ENCODE measurements at places on chromosomes 1 and 21.

DNA sequence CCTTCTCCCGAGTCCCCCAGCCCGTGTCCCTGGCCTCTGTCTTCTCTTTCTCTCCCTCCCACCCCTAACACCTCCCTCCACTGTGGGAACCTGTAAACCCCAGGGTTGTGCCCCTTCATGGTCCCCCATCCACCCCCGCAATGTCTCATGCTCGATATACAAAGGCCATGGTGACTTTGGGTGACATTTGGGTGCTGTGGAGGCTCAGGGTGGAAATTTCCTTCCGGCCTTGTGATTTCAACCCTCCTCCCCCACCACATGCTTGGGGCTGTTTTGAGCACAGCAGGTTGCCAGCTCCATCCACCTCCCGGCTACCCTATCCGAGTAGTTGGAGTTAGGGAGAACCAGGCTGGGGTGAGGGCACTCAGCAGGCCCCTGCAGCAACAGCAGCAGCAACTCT lies 25.7 kb upstream of the VPS13D start:
- DNase-seq: peak; percentile 75

DNA sequence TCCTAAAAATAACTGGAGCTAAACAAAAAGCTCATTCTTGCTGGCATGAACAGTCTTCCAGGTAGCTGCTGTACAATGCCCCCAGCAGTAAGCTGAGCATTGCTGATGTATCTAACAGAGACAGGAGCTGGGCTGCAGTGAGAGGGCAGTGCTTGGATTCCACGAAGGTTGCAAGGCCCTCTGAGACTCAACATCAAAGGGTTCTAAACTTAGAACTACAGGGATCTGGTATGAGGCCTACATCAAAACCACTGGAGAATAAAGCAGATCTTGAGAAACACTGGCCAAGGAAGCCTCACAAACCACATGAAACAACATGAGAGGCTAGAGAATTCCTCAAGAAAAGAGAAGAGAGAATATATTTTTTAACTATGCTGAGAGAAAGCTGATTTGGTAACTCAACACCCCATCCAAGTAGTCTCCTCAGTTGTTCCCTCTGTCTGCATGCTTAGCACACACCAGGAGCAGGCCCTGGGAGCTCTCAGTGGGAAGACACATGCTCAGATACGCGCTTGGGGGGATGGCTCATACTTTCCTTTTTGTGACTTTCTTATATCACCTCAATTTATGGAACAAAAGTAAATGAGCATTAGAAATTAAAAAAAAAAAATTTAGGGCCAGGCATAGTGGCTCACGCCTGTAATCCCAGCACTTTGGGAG lies 27.7 kb downstream of the DSTYK start:
- DNase-seq: no peak

GRCh38 chr1:245983294-245983967 lies 523.6 kb downstream of the SMYD3 start:
- DNase-seq: no peak

DNA sequence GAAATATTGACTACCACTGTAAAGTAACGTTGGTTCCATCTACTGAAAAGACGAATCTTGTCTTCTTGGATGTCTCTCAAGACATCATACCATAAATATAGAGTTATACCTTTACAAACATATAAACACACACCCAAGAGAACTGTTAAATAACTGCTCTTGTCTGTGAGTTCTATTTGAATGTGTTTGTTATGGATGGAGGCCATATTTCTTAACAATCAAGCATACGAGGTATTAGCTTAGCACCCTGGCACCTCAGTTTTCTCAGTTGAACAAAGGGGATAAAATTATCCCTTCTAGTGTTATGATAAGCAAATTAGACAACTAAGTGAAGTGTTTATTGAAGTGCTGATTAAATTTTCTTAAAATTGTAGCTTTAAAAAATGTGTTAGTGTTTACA lies 336.6 kb upstream of the ZRANB2 start:
- DNase-seq: no peak

- DNase-seq: no peak
Measured at GRCh38 chr1:78055565-78056132, 9.9 kb downstream of the GIPC2 start.

GRCh38 chr1:70978623-70979022 lies 69.0 kb downstream of the PTGER3 start:
- no peak for DNase-seq

- no peak for DNase-seq
Measured at GRCh38 chr1:160308451-160309184, 23.7 kb upstream of the PEX19 start.
